ENCODE measurements at places on chromosomes 4 and X. TPM values are rescaled to one million over a fixed set of nuclear protein-coding genes. Genes with fewer than 3 reads are reported as not detected.

GRCh38 chr4:168496834-168497233 is at the start of gene PALLD:
Gene PALLD, plus strand, starts transcription at chr4:168497052.
- H3K27me3 ChIP-seq, result no peaks in the 10 kb centered on the region
- H3K4me3 ChIP-seq, result no peak within 1 kb of the TSS
- H3K27ac ChIP-seq, result no peak within 1 kb of the TSS
- H3K4me1 ChIP-seq, result peaks cover 5% of the 10 kb centered on the region
- no peaks in the 10 kb centered on the region for H3K36me3 ChIP-seq
- peak; percentile 67 for DNase-seq

DNA sequence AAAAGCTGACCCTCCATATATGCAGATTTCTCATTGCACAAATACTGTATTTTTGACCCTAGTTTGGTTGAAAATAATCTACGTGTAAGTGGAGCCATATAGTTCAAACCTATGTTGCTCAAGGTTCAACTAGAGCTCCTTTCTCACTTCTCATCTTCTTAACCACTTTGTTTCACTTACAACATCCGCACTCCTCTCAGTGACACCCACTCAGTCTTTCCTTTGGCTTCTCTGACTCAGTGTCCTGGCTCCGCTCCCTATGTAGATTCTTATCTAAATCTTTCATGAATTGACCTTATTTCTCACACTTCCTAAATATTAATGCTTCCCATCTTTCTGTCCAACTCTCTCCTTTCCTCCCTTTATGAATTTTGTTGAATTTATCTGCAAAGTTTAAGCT is 32.9 kb upstream of the DKK2 start:
- no peaks in the 10 kb centered on the region for H3K27me3 ChIP-seq
- no peaks in the 10 kb centered on the region for H3K36me3 ChIP-seq
- peaks cover 10% of the 10 kb centered on the region for H3K4me1 ChIP-seq
- peak; percentile 75 for DNase-seq

The ADAMTS3 gene
- 4.2 TPM for total RNA-seq

DNA sequence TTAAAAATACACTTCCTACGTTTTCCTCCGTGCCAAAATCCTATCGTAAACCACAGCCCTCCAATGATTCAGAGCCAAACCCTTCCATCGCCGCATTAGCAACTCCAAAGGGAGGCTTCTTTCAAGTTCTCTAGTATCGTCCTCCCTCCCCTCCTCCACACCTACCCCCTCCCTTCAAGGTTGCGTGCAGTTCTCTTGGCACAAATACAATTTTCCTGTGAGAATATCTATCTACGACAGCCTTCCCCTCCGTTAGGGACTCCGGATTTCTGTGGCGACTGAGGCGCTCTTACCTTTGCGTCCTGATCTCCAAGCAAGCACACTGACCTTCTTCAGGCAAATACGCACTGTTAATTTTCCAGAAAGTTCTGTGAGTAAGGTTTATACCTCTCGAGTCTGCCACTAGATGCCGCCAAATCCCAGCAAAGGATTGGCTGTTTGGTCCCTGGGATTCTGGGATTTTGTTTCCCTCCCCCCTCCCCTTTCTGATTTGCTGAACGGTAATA is 1.2 kb upstream of the MORF4L2 start:
- peaks cover 8% of the 10 kb centered on the region for H3K4me1 ChIP-seq
- DNase-seq, result peak; percentile 61
- peaks cover 12% of the 10 kb centered on the region for H3K36me3 ChIP-seq
- no peaks in the 10 kb centered on the region for H3K27me3 ChIP-seq
- H3K27ac ChIP-seq, result peak overlapping the region; percentile 99

DNA sequence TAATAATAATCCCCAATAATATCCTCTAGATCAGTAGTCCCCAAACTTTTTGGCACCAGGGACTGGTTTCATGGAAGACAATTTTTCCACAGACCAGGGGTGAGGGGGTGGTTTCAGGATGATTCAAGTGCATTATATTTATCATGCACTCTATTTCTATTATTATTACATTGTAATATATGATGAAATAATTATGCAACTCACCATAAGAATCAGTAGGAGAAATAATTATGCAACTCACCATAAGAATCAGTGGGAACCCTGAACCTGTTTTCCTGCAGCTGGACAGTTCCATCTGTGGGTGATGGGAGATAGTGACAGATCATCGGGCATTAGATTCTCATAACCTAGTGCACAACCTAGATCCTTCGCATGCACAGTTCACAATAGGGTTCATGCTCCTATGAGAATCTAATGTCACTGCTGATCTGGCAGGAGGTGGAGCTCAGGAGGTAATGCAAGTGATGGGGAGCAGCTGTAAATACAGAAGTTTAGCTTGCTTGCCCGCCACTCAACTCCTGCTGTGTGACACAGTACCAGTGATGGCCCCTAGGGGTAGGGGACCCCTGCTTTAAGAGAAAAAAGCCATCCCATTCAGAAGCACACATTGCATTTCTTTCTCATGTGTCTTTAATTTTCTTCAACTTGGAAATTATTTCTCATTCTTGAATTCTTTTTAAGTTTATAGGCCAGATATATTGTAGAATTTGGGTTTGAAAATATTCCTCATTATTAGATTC is 16.0 kb upstream of the SH3RF1 start:
- H3K36me3 ChIP-seq, result no peaks in the 10 kb centered on the region
- no peaks in the 10 kb centered on the region for H3K27me3 ChIP-seq
- DNase-seq, result no peak
- no peak overlapping the region for H3K4me3 ChIP-seq
- no peak overlapping the region for H3K27ac ChIP-seq
- H3K4me1 ChIP-seq, result peaks cover 13% of the 10 kb centered on the region

The ZNF141 gene
- total RNA-seq, result 8.4 TPM

The SYTL4 gene
- 3.3 TPM for total RNA-seq

DNA sequence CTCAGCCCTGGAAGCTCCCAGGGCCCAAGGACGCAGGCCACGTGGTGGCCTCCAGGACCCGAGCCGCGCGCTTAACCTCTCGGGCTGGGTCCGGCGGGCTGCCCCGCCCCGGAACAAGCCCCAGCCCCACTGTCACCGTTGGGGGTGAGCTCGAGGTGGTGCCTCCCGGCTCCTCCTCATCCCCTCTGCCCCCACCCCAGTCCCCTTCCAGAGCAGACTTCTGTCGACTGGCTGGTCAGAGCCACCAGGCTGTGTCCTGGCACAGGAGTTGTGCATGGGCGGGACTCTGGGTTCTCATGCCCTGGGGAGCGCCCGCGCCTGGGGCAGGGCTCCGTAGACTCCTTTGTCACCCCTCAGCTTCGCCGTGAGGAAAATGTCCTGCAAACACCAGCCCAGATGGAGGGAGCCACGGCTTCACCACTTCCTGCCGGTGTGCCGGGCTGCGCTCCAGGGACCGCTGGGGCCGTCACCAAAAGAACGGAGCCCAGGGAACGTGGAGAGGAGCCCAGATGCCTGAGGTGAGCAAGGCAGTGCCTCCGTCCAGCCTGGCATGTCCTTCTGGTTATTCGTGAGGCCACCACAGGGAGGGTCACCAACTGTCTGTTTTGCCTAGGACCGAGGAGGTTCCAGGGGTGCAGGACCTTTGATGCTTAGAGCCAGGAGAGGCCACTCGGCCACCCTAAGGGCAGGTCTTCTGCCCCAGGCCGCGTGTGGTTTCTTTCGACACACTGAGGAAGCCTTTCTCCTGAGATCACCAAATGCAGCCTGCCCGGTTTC is 7.1 kb upstream of the RGS12 start:
- peak overlapping the region; percentile 13 for H3K4me3 ChIP-seq
- DNase-seq, result peak; percentile 69
- H3K27me3 ChIP-seq, result peaks cover 5% of the 10 kb centered on the region

The FABP2 gene
- not detected for total RNA-seq

- no peak overlapping the region for H3K27ac ChIP-seq
- no peaks in the 10 kb centered on the region for H3K27me3 ChIP-seq
- no peak for DNase-seq
- no peaks in the 10 kb centered on the region for H3K4me1 ChIP-seq
- H3K4me3 ChIP-seq, result no peak overlapping the region
These were observed 984.4 kb downstream of the RAB28 start for GRCh38 chr4:12499693-12500092.

The NALF2 gene
- 2.0 TPM for total RNA-seq

The SUV39H1 gene
- total RNA-seq, result 4.9 TPM

DNA sequence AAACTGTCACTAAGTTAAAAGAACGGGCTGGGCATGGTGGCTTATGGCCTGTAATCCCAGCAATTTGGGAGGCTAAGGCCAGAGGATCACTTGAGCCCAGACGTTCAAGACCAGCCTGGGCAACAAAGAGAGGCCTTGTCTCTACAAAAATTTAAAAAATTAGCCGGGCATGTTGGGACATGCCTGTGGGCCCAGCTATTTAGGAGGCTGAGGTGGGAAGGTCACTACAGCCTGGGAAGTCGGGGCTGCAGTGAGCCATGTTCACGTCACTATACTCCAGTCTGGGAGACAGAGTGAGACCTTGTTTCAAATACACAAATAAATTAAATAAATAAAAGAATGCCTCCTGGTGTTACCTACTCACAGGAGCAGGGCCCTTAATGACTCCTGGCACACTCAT is 69.5 kb downstream of the APBB2 start:
- DNase-seq, result no peak
- H3K27ac ChIP-seq, result peak overlapping the region; percentile 90
- H3K4me3 ChIP-seq, result no peak overlapping the region
- H3K36me3 ChIP-seq, result peaks cover 5% of the 10 kb centered on the region

- no peak overlapping the region for H3K4me3 ChIP-seq
- no peaks in the 10 kb centered on the region for H3K27me3 ChIP-seq
- H3K27ac ChIP-seq, result peak overlapping the region; percentile 21
- no peaks in the 10 kb centered on the region for H3K36me3 ChIP-seq
- peaks cover 8% of the 10 kb centered on the region for H3K4me1 ChIP-seq
- DNase-seq, result peak; percentile 64
These were observed 3.8 kb downstream of the FGF16 start for GRCh38 chrX:77450996-77451395.

The POU4F2 gene
- not detected for total RNA-seq

GRCh38 chr4:56086073-56086541 is 137.4 kb downstream of the CEP135 start:
- no peak overlapping the region for H3K27ac ChIP-seq
- H3K36me3 ChIP-seq, result no peaks in the 10 kb centered on the region

- peaks cover 16% of the 10 kb centered on the region for H3K27me3 ChIP-seq
- no peaks in the 10 kb centered on the region for H3K36me3 ChIP-seq
- H3K4me1 ChIP-seq, result no peaks in the 10 kb centered on the region
- H3K4me3 ChIP-seq, result no peak overlapping the region
These were observed 1.0 kb downstream of the GPR50 start for GRCh38 chrX:151177141-151178027.

- H3K27me3 ChIP-seq, result no peaks in the 10 kb centered on the region
- H3K4me1 ChIP-seq, result no peaks in the 10 kb centered on the region
- no peak overlapping the region for H3K27ac ChIP-seq
These were observed 143.2 kb downstream of the BMP15 start for GRCh38 chrX:51053741-51054140.

DNA sequence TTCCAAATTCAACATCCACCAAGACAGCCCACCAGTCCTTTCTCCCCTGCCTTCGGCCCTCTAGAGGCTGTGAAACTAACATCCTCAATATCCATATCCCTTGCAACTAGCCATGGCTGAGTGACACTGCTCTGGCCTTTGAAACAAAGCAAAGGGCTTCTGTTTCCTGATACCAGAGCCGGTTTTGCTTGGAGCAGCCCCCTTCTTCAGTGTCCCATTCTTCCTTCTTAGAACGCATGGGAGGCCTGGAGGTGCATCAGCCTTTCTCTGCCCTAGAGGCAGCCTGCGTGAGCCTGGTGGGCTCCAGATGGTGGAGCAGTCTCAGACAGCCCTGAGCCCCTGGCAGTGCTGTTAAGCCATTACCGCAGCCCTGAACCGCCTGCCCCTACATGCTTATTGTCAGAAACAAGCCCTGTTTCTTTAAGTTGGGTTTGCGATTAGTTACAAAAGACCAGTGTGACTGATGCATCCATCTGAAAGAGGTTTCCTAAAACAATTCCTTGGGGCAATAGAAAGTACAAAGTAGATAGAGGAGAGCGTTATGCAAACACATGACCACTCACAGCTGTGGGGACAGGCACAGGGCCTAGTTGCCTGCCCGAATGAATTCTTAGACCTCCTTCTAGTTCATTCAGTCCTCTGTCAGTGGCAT is 74.1 kb downstream of the EVC start:
- peaks cover 30% of the 10 kb centered on the region for H3K36me3 ChIP-seq
- DNase-seq, result no peak
- peaks cover 17% of the 10 kb centered on the region for H3K4me1 ChIP-seq
- H3K4me3 ChIP-seq, result no peak overlapping the region
- no peaks in the 10 kb centered on the region for H3K27me3 ChIP-seq
